Activated naive CD4-positive, alpha-beta T cell (primary cell): ENCODE measurements at places on chromosomes 11 and 22.

- no peak for DNase-seq
Observed at GRCh38 chr11:101862391-101863233, 52.2 kb upstream of the CEP126 start.

DNA sequence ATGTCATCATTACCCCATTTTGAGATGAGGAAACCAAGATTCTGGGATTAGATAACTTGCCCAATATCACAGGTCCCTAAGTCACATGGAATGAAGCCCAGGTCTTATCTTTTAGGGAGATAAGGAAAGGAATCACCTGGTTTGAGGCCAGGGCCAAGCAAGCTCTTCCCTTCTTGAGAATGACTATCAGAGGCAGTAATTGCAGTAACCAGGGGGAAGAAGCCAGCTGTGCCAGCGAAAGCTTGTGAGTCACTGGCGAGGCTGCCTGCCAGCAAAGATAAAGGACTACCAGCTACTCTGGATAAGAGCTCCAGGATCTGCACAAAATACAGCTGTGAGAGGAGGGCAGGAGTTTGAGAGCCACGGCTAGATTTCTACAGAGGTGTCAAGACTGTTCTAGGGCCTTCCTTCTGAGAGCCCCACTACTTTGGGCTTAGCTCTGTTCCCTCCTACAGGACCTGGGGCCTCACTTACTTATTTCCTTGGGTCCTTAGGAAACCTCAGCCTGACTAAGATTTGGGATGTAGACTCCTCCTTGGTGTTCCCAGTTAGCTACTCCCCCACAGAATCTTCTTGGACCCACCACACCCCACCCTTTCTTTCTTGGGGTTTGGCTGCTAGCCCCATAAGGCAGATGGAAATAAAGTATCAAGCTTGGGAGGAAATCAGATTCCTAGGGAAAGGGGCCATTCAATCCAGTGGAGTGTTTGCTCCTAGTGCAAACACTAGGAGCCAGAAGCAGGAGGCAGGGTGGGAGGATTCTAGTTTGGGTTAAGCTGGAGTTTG is 9.7 kb upstream of the CCKBR start:
- no peak for DNase-seq

DNA sequence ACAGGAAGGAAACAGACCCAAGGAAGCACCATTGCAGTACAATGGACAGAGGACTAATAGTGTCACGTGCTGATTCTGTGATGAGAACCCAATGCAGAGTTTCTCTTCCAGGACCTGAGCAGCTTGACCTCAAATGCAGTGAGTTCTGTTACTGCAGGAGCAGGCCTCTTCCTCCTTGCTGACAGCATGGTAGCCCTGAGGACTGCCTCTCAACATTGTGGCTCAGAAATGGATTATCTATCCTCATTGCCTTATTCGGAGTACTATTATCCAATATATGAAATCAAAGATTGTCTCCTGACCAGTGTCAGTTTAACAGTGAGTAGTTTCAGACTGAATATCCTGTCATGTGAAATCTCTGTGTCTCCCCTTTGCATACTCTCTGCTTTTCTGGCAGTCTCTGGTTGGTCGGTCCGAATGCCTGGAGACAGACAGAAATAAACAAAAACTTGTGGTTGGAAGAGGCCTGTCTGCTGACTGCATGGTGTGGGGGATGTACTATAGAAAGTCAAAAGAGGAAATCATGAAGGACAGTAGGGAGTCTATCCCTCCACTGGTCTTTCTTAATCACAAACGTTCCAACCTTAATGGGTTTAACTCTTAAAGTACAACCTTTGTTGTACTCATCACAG is 6.9 kb upstream of the MS4A14 start:
- no peak for DNase-seq

DNA sequence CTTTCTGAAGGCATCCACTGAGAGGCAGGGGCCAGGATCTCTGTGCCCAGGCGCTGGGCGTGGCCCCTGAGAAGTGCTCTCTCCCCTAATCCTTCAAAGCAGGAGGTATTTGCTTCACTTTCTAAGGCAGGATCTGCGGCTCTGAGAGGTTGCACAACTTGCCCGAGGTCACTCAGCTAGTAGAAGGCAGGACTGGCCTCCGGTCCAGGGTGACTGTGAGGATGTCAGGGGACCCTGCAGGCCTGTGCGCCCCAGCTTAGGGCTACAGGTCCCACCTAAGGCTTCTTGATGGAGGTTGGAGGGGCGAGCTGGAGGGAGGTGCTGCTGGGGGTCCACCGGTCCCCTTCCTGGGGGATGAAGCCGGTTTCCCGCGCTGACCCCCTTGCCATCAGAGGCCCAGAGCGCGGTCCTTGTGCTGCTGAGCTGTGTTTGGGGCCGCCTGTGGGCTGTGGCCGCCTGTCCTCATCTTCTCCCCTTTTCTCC is 979 bp downstream of the SMIM38 start:
- no peak for DNase-seq

DNA sequence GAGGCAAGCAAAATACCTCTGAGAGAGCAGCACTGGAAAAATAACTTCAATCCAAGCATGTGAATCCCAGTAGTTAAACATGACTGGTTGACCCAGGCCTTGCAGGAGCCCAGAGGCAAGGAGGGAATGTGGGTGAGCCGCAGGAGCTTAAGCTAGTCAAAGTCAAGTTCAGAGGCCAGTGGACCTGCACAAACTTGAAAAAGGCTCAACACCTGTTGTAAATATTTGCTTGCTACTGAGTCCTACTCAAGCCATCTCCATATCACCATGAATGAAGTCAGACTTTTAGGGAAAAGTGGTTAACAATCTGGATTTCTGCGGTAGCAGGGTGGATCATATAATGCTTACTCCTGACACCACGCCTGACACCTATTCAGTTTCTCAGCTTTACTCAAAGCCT is 4.8 kb upstream of the CAT start:
- DNase-seq, result no peak

GRCh38 chr11:67654225-67654624 is 3.7 kb upstream of the ACY3 start:
- no peak for DNase-seq
